DMS79 treated with DMSO at 0.1 percent for 48 hours (cell line): ENCODE measurements at places on chromosomes 6 and 20.

GRCh38 chr6:21354805-21355238 lies 238.7 kb upstream of the SOX4 start:
- no peak for DNase-seq

GRCh38 chr6:37503309-37503965 lies 3.7 kb upstream of the CCDC167 start:
- no peak for DNase-seq

- DNase-seq = no peak
These were observed 214.7 kb downstream of the BCAS1 start for GRCh38 chr20:53855733-53856132.

GRCh38 chr6:141685416-141685815 lies 447.3 kb upstream of the GJE1 start:
- DNase-seq = no peak

GRCh38 chr6:92362404-92362803 lies 1057.0 kb downstream of the EPHA7 start:
- DNase-seq = no peak
